ENCODE measurements at places on chromosomes 1 and 21.

GRCh38 chr1:85570446-85571180 lies 9.9 kb upstream of the CCN1 start:
- no peak for DNase-seq

GRCh38 chr21:33451634-33452071 lies 28.1 kb downstream of the TMEM50B start:
- no peak for DNase-seq

DNA sequence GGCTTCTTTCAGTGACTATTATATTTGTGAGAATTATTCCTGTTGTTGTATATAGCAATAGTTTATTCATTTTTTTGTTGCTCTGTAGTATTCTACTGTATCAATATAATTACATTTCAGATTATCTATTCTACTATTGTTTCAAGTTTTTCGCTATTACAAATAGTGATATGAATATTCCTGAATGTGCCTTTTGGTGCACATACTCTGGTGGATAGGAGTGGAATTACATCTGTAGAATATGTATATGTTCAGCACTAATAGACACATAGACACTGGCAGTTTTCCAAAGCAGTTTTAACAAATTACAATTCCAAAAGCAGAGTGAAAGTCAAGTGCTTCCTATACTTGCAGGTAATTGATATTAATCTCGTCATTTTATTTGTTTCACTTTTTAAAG lies 696.2 kb upstream of the PRMT6 start:
- DNase-seq = no peak

DNA sequence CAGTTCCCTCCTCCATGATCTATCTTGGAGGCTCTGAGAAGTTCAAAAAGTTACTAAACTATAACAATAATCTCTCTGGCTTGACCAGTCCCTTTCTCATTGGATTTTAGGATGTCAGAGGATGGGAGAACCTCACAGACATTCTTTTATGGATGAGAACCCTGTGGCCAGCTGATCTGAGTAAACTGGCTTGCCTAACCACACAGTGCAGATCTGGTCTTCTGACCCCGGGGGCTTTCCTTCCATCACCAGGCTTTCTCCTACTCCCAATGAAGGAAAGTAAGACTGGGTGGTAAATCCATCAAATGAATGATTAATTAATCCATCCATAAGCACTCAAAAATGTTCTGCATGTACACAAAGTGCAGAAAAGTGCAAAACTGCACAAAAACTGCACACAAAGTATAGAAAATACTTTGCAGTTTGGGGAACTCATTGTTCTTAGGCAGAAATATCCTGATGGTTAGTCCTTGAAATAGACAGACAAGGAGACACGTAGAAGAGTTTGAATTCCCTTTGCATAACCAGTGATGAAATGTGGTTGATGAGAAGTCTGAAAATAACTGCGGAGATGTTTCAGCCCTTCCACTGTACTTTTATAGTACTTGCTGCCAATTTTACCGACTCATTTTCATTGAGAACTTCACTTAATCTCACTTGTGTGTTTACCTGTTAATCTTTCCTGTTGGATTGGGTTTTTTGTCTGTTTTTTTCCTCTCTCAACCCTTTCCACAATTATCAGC lies 2.5 kb upstream of the F3 start:
- DNase-seq = no peak

DNA sequence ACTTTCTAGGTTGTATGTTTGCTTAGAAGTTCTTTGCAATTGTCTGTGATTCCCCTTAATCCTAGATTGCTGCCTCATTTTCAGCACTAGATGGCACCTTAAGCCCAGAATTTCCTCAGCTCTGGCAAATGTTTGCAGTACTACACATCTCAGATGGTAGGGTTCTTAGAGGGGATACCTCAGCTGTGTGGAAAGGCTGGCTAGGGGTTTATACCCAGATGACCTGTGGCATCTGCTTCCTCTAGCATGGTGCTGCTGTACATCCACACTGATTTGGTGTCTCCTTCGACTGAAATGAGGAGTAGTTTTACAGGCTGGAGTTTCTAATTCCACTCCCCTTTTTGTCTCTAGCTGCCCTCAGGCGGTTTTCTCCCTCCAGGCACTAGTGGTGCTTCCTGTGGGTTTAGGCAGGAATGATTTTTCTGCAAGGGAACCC lies 23.5 kb downstream of the ASB17 start:
- peak; percentile 65 for DNase-seq

DNA sequence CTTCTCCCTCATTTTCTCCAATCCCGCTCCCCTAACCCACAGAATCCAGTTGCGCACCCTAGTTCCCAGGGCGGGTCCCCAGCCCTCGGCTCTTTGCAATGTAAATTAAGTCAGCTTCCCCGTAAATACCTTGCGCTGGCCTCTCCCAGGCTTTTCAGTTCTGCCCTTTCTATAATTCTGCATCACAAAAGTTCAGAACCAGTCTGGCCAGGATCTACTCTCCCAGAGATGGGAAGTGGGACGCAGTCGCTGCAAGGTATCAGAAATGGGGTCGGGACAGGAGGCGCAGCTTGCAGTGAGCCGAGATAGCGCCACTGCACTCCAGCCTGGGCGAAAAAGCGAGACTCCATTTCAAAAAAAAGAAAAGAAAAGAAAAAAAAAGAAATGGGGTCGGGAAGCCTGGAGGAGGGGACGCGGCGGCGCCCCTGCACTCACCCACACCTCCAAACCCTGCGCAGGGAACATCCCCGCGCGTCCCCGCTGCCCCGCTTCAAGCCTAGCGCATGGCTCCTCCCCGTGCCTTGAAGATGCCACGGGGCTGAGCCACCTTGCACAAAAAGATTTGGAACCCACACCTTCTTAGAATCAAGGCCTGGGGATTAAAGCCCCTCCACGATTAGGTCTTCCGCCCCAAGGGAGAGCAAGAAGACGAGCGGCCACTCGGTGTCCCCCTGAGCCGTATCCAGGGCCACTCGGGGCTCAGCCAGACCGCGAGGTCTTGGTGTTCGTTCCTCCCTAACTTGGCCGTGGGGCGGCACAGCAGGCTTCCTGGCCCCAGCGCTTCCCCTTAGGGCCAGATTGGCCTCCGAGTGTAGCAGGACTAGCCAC lies 27.2 kb upstream of the ITLN2 start:
- peak; percentile 65 for DNase-seq

GRCh38 chr1:3906672-3907020 lies 6.6 kb upstream of the C1orf174 start:
- DNase-seq = no peak

DNA sequence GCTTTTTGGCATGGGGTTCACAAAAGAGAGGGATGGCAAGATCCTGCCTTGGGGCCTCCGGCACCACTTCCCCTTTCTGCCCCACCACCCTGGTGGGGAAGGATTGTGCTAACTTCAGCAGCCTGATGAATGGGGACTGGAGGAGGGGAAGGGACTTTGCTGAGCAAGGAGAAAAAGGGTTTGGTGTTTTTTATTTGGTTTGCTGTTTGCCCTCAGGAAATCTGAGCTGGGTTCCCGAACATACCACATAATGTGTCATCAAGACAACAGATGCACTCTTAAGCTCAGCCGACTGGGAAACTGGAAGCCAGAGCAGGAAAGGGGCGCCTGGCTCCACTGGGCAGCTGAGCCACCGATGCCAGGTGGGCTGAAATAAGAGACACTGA lies 19.8 kb downstream of the OLFML2B start:
- DNase-seq = peak; percentile 89

DNA sequence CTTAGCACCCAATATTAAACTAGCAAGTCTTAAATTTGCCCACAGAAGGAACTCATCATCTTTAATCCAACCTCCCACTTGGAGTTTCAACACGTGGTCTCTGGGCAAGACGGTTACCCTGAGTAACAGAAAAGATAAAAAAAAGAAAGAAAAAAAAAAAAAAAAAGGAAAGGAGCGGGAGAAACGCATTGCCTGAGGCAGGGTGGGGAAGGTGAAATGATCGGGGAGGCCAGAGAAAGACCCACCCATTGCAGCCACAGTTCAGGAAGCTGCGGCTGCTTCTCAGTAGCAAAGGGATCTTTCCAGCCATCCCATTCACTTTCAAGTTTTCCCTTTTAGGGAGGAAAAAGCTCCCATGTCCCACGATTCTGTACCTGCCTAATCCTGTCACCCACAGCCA lies 32.0 kb upstream of the OTUD3 start:
- DNase-seq = no peak

- DNase-seq = no peak
These were observed 5.2 kb downstream of the ZNF678 start for GRCh38 chr1:227568593-227568992.

DNA sequence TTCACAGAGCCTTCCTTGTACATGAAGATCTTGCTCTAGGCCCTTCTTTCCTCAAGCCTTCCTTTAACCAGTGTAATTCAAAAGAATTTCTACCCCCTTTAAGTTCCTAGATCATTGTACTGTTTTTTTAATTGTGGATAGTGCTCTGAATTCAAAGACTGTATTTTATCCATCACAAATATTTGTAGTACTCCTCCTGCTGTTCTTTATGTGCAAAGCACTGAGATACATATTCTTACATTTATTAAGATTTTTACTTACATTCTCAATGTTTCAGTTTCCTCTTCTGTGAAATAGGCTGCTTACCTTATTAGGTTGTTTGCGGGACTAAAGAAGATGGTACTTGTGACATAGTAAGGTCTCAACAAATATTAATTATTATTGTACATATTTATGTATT lies 168.8 kb upstream of the PDE4B start:
- no peak for DNase-seq

GRCh38 chr1:224851848-224852261 lies 77.6 kb upstream of the DNAH14 start:
- no peak for DNase-seq

- DNase-seq = no peak
These were observed 8.3 kb downstream of the TTC4 start for GRCh38 chr1:54723985-54724384.

GRCh38 chr1:236837897-236838296 lies 42.8 kb downstream of the MTR start:
- DNase-seq = peak; percentile 54

DNA sequence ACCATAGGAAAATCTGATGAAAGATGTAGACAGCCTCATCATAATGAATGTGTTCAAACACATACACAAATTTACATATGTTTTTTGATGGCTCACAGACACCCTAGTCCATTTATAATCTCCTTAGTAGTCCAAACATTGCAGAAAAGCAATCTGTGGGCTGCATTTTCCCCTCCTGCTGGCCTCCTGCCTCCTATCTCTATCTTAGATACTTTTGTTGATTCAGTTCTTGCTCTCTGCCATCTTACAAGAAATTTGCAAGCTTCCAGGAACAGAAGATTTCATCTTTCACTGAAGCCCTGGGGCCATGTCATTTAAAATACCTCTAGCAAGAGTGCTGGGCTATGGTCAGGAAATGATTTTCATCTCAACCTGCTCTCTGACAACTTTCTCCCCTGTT lies 50.6 kb downstream of the DUSP10 start:
- DNase-seq = no peak

GRCh38 chr1:231415018-231415583 lies 7.0 kb downstream of the EGLN1 start:
- DNase-seq = no peak
